ENCODE measurements at places on chromosomes 11 and 22.

GRCh38 chr22:43205261-43205691 is 18.3 kb upstream of the TTLL12 start:
- DNase-seq, result no peak

DNA sequence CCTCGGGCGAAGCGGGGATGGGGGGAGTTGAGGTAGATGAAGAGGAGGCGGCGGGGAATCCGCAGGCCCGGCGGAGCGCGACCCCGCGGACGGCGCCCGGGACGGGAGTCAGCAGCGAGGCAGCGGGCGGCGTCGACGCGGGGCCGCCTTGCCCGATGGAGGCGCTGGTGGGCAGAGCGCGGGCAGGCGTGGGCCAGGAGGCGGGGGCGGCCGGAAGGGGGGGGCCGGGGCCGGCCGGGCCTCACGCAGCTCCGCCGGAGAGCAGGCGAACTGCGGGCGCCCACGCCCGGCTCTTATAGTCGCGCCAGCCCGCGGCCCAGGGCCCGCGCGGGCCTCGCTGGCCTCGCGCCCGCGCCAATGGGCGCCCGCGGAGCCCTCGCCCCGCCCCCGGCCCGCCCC is at the start of gene IGF2:
Gene IGF2 (minus strand): TSS at position 267 of the 399 bp plus-strand sequence. CDS start 3,866 bp downstream, outside the sequence.
- DNase-seq, result no peak

DNA sequence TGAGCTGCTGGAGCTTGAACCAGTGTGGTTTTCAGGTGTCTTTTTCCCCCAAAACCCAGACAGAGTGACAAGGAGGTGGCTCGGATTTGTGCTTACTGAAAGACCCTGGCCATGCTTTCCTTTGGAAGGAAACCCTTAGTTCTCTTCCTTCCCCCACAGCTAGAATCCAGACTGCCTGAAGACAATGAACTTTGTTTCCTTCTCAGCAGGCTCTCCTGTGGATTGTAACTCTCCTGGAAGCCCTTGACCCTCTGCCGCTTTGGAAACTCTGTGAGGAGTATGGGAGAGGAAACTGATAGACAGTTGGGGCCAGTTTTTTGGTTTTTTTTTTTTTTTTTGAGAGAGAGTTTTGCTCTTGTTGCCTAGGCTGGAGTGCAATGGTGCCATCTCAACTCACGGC is 62.1 kb upstream of the SESN3 start:
- no peak for DNase-seq

DNA sequence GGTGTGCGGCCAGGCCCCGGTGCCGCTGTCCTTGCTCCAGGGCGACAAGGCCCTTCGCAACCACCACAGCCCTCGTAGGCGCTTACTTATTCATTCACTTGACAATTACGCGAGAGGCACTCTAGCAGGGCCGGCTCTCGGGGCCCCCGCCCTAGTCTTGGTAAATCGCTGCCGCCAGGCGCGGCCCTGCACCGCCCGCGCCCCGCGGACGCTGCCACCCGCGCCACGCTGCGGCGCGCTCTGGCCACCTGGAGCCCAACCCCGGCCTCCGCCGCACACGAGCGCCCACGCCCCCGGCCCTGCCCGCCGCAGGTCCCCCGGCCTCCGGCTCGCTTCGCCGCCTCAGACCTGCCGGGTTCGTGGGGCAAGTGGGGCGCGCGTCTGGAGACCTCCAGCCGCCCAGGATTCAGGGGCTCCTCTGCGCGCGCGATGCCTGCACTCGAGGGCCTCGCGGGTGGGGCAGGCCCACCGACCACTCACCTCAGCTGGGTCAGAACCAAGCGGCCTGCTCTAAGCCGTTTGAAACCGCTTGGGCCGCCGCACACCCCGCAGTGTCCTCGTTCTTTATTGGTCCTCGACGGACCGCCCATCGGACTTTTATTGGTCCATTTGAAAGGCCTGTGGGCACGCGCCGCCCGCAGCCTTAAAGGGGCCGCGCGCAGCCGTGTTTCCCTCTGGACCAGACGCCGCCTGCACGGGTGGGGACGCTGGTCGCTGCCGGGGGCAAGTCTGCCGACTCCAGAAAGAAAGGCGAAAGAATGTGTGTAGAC is at the start of gene CKAP5:
Gene CKAP5 (minus strand): TSS at position 541 of the 770 bp plus-strand sequence. CDS start 25,049 bp downstream, outside the sequence.
- DNase-seq, result peak; percentile 96

DNA sequence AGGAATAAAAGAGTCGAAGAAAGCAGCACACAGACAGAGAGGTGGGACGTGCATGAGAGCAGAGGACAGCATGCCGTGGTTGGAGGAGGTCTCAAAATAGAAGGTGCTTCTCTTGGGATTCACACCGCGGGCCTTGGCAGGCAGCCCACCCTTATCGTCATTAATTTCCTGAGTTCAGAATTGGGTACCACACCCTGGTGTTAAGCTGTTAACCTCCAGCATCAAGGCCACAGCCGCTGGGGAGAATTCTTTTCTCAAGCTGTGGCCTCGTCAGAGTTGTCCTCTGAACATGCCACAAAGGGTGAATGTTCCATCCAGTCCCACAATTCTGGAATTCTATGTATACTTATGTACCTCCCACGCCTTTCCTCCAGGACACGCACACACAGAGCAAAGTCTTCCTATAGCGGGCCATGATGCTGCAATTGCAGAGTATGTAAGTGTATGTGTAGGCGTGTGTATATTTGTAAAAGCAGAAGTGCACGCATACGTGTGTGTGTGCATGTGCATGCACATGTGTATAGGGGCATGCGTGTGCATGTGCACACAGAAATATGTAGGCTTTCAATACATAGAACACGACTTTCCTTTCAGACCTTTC is 39.0 kb downstream of the ADAMTS8 start:
- no peak for DNase-seq

DNA sequence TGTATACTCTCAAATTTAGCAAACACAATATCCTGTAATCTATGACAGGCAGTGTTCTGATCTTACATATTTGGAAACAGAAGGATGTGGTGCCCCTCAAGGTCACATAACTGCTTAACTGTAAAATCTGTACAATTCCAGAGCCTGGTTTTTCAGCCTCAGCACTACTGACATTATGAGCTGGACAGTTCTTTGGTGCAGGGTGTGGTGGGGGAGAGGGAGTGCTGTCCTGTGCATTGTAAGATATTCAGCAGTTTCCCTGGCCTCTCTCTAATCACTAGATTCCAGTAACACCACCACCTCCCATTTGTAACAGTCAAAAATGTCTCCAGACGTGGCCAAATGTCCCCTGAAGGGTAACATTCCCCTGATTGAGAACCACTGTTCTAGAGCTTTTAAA is 1.8 kb upstream of the OR5B21 start:
- DNase-seq, result no peak

- DNase-seq, result no peak
Observed at GRCh38 chr11:20360650-20361049, 2.9 kb upstream of the HTATIP2 start.

DNA sequence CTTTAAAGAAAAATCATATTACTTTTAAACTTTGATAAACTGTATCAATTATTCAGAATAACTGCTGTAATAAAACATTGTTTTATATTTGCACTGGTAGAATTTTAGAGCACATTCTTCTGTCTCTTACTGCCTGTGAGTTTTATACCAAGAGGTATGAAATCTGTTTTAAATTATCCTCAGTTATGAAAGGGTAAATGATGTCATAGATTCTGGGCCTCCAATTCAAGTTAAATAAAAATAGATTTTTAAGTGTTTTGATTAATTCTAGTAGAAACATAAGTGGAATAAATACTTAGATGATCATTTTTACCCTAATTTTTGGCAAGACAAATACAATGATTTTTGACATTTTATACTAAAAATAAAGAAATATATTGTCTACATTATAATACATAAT is 93.0 kb downstream of the GUCY1A2 start:
- DNase-seq, result no peak

DNA sequence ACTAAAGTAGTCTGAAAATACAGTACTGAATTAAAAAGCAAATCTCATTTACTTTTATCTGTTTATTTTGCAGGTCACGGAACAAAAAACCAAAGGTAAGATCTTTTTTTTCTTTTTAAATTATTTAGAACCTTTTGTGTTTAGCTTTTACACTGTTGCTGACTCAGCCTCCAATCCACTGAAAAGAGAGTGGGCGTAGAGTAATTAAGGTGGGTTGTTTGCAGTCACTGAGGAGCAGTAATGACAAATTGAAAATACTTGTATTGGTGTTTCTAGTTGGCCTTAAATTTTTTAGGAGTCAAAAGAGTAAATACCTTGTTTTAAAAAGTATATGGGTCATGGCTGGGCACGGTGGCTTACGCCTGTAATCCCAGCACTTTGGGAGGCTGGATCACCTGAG is 73.4 kb downstream of the TNRC6B start:
- DNase-seq, result no peak

DNA sequence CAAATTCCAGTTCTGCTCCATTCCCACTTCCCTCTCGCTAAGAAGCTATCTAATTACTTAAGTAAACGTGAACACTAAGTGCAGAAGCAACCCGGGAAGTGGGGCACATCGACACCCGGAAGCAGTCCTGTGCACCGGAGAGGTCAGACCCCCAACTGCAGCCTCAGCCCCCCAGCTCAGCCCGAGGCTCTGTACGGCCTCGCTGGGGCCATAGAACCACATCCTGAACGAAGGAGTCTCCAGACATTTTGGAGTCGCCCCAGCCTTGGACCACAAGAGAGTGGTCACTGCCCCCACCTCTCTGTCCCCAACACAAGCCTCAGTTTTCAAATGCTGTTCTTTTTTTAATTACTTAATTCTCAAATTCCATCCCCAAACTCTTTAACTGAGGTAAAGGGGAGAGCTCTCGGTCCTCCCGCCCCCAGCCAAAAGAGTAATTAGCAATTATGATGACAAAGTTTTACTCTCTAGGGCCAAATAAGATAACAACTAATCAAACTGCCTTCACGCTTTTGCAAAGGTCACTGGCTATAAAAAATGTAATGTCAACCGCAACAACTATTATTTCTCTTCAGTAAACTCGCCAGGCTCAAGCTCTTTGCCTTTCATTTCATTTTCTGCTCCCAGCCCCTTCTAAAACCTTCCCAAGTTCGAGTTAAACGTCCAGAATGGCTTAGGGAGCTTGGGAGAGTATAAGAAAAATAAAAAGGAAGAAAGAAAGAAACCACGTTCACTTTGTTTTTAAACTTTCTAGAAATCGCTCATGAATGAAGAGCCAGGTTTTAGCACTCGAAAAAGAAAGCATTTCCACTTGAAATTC is 2.2 kb downstream of the PAX6 start:
- DNase-seq, result no peak

DNA sequence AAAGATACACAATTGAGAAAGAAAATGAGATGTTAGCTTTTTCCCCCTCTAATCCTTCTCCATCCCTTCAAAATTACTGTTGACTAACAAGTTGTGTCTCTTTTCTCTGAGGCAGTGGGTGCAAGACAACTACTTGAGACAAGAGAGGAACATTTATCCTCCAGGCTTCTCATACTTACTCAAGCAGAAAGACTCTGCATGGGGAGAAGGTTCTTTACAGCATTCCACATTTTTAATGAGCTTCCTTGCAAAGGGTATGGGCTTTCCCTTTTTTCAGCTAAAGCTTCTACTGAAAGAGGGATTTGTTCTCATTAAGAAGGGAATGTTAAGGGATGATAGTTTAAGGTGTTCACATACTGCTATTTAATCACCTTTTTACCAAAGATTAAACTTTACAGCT is 47.8 kb downstream of the PAX6 start:
- no peak for DNase-seq

DNA sequence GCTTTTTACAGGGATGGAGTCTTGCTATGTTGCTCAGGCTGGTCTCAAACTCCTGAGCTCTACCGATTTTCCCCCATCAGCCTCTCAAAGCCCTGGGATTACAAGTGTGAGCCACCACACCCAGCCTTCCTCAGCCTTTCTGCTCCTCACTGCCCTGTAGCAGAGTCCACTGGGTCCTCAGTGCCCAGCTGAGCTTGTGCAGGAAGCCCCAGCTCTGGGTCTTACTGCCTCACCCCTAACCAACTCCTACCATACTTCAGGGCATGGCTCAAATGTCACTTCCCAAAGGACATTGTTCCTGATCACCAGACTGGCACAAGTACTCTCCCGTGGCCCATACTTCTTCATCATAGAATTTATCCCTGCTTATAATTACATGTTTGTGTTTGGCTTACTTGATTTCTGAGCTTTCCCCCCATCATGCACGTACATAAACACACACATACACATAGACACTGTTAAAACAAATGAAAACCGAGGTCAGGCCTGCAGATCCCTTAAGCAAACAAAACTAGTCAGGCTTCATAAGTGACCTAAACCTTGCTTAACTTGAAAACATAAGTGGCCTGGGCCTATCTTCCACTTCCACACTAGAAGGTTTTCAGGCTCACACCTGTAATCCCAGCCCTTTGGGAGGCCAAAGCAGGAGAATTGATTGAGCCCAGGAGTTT is 14.0 kb upstream of the SLC43A3 start:
- no peak for DNase-seq

GRCh38 chr22:38189104-38189503 is 7.5 kb upstream of the PLA2G6 start:
- DNase-seq, result no peak

DNA sequence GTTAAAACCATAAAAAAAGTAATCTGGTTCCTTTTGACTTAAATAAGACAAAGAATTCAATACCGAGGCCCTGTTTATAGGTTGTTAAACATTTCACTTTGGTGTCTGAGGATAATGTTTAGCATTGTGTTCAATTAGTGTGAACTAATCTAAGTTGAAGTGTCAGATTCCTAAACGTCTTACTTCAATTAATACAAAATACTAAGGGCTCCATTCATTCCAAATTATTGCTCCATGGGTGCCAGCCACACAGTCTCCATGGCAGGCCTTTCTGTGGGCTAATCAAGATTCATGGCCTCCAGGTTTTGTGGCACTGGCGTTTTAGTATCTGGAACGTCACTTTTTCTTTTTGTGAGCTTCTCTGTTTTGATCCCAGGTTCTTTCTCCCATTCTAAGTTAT is 89.4 kb downstream of the TMEM135 start:
- DNase-seq, result peak; percentile 24

DNA sequence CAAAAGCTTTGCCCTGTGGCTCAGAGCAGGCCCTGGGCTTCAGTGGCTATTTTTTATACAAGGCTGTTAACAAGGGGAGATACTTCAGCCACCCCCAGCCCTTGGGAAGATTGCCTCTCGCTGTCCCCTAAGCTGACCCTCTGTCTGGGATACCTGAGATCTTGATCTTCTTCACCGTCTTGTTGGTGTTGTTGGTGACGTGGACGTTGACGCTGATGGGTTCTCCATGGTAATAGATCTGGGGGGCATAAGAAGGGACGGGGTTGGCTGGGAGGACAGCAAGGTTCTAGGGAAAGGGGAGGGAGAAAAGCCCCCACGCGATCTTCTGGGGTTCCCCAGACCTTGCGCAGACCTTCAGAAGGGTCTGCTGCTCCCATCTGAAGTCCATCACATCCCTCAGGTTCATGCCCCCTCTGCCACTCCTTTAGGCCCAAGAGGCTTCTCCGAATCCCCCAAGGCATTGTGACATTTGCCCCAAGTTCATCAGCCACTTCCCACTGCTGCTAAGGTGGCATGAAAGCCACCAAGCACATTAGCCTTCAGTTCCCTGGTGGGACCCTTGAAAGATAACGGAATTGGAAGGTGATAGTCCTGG is 36.7 kb downstream of the TPBGL start:
- no peak for DNase-seq

- no peak for DNase-seq
Observed at GRCh38 chr22:47573141-47573540, 810.7 kb downstream of the TBC1D22A start.

Measured in retina (tissue), 1 donor.